Right hindlimb (tissue), 1 donor: ENCODE measurements at places on chromosomes 6 and 20.

- DNase-seq: peak; percentile 83
Observed at GRCh38 chr20:32470025-32470861, 112.1 kb downstream of the ASXL1 start.

DNA sequence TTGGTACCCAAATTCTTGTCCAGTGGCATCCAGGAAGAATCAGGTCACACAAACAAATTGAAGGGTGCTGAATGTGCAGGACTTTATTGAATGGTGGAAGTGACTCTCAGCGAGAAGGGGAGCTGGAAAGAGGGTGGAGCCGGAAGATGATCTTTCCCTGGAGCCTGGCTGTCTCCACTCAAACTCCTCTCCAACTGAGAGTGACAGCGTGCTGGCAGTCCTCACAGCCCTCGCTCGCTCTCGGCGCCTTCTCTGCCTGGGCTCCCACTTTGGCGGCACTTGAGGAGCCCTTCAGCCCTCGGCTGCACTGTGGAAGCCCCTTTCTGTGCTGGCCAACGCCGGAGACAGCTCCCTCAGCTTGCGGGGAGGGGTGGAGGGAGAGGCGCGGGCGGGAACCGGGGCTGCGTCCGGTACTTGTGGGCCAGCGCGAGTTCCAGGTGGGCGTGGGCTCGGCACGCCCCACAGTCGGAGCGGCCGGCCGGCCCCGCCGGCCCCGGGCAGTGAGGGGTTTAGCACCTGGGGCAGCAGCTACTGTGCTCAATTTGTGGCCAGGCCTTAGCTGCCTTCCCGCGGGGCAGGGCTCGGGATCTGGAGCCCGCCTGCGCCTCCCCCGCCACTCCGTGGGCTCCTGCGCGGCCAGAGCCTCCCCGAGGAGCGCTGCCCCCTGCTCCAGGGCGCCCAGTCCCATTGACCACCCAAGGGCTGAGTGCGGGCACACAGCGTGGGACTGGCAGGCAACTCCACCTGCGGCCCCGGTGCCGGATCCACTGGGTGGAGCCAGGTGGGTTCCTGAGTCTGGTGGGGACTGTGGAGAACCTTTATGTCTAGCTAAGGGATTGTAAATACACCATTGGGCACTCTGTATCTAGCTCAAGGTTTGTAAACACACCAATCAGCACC, 26.7 kb upstream of the MBOAT1 start:
- no peak for DNase-seq

DNA sequence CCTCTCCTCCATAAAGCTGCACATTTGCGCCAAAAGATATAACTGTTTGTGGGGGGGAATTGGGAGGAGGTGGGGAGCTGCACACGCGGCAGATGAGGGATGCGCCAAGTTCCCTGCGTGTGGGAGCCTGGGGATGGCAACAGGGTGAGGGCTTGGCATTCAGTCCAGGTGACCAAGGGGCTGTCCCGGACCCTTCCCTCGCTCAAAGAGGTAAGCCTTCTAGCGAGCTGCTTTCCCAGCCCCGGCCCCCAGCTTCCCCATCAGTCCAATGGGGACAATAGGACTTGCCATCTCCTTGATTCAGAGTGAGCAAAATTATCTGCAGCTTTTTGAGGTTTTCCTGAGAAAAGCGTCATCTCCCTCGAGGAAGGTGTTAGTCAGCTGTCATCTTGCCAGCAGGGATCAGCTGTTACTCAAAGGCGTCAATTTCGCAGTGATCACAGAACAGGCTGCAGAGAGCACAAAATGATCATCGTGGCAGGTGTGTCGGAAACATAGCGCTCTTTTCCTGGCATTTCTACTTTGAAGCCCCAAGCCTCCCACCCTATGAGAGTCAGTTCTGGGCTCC, 21.3 kb downstream of the ZNF831 start:
- DNase-seq: no peak

GRCh38 chr6:159819932-159820640, 20.0 kb downstream of the PNLDC1 start:
- no peak for DNase-seq

GRCh38 chr6:168609026-168609685, 168.2 kb downstream of the SMOC2 start:
- DNase-seq: peak; percentile 9

- DNase-seq: no peak
Observed at GRCh38 chr20:61986762-61987321, 78.8 kb downstream of the TAF4 start.

DNA sequence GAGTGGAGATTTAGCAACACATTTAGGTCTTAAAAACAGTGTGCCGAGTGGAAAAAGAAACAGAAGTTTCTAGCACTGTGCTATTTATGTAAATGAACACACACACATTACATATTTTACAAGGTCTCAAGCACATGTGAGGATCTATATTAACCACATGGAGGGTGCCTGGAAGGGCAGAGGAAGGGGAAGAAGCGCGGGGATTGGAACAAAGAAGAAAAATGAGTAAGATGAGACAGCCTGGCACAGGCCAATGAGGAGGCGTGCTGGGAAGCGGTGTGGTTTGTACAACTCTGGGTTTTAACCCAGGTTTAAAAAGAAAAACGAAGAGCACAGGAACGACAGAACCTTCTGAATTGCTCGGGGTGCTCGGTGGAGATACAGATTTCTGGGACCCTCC, 5.7 kb downstream of the KCNG1 start:
- DNase-seq: no peak

DNA sequence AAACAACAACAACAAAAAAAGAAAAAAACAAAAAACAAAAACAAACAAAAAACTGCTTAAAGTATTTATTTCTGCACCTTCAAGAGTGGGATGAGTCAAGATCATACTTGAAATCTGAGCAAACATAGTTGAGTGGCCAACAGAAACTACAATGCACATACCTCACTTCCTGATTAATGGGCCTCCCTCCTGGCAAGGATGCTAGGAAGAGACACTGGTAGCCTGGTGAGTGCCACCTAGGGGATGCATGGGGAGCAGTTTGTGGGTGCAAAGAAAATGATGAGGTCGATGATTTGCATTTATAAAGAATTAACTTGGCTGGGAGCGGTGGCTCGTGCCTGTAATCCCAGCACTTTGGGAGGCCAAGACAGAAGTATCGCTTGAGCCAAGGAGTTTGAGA, 808.1 kb downstream of the MAFB start:
- DNase-seq: no peak

DNA sequence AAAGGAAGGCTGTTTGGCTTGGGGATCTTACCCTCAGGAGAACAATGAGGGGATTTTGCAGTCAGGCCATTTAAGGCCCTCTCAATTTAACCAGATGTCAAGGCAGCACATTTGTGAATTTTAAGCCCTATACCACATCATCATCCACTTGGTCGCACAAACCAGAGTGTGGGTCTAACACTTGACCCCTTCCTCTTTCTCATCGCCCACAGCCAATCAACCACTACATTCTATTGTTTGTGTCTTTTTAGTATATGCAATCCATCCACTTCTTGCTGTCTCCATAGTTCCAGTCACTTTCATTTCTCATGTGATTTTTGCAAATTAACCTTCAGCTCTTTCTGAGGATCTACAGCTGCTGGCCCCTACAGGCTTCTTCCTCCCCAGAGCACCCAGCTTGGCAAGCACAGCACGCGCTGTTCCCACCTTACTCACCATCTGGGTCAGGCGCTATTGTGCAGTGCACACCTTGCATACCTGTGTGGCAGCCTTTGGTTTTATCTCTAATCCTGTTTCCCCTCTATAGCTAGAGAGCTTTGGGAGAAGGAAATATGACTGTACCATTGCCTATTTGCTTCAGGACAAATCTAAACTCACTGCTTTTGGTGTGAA, 32.3 kb upstream of the CD83 start:
- DNase-seq: no peak

DNA sequence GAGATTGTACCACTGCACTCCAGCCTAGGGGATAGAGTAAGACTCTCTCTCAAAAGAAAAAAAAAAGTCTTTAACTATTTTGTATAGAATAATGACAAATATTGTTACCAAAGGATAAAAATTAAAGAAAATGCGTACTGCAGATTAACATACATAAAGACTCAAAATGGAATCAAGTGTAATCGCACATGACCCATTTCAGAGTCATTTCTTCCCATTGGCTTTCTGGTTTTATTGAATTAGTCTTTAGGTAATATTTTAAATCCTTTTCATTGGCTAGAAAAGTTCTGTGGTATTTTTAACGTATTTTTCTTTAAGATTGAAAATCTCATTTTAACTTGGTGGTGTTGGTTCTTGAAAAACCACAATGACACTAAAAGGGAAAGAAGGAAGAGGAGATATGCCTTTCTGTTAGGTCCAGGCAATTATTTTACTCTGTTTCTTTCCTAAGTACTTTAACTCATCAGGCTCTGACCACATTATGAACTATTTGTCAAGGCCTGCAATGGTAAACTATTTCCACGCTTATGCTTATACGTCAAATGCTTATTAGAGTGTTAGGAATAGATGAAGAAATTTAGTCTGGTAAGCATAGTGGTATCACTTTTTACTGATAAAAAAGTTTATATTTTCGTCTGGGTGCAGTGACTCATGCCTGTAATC, 52.3 kb downstream of the PLEKHG1 start:
- no peak for DNase-seq

- peak; percentile 75 for DNase-seq
Observed at GRCh38 chr6:28944412-28944865, 20.7 kb upstream of the TRIM27 start.

GRCh38 chr6:167952512-167952859, 45.0 kb upstream of the KIF25 start:
- DNase-seq: no peak

DNA sequence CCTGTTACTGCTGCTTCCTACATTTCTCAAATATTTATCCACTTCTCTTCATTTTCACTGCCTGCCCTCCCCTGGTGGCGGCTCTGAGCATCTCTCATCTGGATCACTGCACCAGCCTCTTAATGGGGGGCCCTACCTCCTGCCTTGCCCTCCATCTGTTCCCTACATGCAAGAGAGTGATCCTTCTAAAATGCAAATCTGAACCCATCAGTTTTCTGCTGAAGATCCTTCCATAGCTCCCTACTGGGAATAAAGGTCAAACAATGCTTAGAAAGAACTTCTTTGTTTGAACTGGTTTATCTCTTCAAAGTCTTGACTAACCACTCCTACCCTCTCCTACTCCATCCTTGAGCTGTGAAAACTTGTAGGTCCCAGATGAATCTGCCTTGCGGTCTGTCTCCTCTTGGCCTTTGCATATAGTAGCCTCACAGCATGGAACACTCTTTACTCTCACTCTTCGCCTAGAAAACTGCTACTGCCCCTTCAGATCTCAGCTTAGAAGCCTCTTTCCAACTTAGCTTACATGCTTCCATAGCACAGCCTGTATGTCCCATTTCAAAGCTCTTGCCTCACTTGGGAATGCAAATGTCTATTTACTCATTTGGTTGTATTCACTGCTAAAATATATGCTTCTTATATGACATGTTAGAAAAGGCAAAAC, 119.3 kb downstream of the QRSL1 start:
- DNase-seq: no peak

GRCh38 chr20:2301164-2301622, 5.4 kb downstream of the TGM3 start:
- DNase-seq: peak; percentile 36

DNA sequence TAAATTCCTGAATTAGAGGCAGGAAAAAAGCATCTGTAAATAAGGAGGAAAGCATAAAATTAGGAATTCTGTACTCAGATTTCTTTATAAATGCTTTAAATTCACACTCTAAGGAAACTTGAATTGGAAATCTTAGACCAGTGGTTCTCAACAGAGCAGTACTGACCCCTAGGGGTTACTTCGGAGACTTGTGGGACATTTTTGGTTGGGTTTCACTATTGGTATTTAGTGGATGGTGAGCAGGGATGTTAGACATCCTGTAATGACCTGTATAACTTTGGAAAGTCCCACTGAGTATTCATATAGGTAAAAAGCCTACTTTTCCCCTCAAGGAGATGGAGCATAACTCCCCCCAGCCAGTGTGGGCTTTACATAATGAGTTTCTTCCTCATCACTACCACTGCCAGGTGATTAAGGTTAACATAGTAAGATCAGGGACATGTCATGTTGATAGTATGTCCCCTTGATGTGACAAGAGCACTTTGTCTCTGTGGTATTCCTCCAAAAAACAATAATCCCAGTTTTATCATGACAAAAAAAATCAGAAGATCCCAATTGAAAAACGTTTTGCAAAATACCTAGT, 31.0 kb downstream of the GLO1 start:
- DNase-seq: no peak

DNA sequence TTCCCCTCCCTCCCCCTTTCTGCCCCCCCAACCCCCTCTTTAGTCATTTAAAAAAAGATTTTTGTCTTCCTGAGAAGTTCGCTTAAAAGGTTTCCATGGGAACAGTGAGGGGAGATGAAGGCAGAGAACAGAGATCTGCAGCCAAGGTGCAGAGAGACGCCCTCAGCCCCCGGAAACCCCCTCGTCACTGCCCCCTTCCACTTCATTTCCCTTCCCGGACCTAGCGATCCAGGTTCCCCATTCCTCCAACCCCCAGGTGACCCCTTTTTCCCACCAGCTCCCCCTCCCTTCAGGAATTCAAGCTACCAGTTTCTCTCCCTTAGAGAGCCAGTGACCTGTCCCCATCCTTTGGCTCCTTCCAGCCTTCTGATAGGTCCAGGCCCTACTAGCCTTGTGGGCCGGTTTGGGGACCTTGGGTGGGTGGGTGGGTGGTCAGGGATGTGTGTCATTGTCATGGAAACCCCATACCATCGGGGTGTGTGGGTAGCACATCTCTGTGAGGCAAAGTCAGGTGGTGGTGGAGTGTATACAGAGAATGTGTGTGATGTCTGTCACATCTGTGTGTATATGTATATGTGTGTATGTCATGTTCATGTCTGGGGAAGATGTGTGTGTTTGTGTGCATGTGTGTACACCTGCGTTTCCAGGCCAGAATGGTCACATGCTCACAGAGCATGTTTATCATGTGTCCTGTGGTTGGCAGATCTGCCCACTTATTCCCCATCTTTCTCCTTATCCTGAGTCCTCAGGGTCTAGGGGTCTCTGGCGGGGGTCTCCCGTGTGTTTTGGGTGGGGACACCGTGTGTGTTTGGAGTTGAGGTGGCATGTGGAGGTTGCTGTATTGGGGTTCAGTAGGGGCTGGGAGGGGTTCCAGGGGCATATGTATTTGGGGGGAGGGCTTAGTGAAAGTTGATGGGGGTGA, 7.0 kb downstream of the SYNGAP1 start:
- DNase-seq: no peak
